Right ventricle myocardium inferior (tissue), 1 donor: ENCODE measurements at places on chromosomes 1 and 21. TPM values are rescaled to one million over a fixed set of nuclear protein-coding genes. Genes with fewer than 3 reads are reported as not detected.
A peak's percentile ranks its signal among the peaks of the same experiment; 100 is the strongest.

DNA sequence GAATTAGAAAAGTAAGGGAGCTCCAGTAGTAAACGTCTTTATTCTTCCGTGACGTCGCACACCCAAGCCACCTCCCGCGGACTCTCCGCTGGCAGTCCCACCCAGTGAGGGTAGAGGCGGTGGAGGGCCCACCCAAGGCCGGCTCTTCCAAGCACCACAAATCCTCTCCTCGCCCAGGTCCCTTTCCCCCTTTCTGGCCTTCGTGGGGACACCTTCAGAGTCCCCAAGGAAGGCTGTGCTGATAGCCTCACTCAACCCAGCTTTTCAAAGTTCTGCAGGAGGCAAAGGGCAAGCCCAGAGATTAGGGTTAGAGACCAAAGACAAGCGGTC lies 349 bp upstream of the GPN2 start:
- DNase-seq = no peak

DNA sequence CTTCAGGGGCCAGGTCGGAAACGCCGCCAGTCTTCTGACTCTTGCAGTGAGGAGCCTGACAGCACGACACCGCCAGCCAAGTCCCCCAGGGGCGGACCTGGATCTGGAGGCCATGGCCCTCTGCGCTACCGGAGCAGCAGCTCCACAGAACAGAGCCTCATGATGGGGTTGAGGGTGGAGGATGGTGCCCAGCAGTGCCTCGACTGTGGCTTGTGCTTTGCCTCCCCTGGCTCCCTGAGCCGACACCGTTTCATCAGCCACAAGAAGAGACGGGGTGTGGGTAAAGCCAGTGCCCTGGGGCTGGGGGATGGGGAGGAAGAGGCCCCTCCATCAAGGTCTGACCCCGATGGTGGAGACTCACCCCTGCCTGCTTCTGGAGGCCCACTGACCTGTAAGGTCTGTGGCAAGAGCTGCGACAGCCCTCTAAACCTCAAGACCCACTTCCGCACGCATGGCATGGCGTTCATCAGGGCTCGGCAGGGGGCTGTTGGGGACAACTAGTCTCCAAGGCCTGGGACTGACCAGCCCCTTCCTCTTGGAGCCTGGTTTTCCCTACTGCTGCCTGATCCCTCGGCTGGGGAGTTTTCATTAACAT lies 8.7 kb downstream of the ZNF687 start:
- DNase-seq = no peak

GRCh38 chr1:23578997-23579363 lies 19.7 kb upstream of the ID3 start:
- DNase-seq = no peak

GRCh38 chr1:24275104-24275410 lies 44.1 kb upstream of the GRHL3 start:
- no peak for DNase-seq

DNA sequence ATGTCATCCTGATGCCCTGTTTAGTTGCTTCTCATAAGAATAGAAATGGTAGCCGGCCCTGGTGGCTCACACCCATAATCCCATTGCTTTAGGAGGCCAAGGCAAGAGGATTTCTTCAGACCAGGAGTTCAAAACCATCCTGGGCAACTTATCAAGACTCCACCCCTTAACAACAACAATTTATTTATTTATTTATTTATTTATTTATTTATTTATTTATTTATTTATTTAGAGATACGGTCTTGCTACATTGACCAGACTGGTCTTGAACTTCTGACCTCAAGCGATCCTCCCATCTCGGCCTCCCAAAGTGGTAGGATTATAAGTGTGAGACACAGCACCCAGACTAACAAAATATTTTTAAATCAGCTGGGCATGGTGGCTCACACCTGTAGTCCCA lies 4.0 kb downstream of the MT1HL1 start:
- no peak for DNase-seq

DNA sequence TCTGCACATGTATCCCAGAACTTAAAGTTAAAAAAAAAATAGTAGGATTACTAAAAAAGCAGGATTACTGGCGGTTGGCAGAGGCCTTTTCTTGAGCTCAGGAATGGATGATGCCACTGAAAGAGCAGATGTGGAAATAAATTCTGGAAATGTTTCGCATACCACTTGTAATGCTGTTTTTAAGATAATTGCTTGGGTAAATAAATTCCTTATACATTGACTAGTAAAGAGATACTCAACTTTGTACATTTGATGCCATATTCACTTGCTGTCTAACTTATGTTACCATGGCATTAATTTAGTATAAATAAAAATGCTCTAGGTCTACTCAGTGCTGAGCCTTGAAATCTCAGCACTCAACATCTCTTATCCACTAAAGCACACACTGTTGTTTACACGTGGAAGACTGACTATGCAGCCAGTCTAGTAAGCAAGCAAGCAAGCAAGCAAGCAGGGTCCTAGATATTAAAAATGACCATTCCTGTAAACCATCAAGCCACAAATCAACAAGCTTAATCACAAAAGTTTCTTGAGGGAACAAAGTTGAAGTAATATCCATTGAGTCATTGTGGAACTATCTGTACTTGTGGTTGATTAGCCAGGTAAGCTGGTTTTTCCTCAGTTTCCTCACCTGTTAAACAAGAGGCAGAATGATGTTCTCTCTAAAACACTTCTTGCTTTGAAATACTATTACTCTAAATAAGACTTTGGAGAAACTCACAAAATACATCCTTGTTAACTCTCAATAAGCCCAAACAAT lies 1.7 kb upstream of the RASAL2 start:
- DNase-seq = no peak

DNA sequence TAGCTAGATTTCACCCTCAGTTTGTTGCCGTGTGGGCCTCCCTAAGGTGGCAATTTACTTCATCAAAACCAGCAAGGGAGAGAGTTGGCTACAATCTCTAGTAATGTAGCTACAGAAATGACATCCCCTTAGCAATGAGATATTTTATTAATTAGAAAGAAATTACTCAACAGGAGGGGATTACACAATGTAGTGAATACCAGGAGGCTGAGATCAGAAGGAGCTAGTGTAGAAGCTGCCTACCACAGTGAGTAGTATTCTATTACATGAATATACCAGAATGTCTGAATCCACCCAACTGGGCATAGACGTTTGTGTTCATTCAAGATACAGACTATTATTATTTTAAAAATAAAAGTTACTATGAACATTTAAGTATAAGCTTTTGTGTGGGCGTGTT lies 868.2 kb upstream of the CXADR start:
- no peak for DNase-seq

DNA sequence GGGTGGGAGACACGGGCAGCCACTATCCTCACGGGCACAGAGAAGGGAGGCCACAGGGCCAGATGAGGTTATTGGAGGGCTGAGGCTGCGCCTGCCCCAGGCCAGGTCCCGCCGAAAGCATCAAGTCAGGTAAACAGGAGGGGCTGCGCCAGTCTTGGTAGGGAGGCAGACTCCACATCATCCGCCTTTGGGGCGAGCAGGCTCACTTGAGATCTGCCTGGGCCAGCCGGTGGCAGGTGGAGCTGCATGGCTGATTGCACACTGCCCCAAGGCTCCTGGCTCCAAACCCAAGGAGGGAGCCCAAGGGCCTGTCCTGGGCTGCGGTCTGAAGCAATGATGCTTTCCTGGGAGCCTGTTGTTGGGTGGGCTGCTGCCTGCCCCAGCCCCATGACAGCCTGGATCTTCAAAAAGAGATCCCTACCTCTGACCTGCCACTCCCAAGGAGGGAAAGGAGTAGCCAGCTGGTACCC lies 4.6 kb downstream of the SMIM1 start:
- peak; percentile 37 for DNase-seq

DNA sequence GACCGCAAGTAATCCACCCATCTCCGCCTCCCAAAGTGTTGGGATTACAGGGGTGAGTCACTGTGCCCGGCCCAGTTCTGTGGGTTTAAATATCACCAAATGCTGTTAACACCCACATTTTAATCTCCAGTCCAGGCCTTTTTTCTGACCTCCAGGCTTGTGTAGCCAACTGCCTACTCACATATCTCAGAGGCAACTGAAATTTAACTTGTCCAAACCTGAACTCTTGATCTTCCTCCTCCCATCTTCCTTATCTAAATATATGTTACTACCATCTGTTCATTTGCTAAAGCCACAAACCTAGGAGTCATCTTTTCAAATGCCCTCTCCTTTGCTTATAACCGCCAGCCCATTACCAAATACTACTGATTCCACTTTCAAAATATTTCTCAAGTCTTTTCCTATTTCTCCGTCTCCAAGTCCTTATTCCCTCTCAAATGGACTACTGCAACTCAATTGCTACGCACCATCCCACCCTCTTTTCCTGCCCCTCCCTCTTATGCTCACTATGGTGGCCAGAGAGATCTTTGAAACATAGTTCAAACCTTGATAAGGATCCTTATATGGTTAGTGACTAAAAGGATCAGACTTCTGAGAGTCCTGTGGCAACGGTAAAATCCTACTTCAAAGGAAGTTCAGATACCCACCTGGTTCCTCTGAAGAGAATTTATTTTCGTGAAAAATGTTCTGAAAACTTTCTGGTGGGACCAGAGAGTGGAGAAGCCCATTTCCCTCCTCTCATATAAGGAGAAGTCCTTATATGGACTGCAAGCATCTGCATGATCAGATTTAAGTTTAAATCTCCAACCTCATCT lies 78.5 kb upstream of the CDC42BPA start:
- no peak for DNase-seq

DNA sequence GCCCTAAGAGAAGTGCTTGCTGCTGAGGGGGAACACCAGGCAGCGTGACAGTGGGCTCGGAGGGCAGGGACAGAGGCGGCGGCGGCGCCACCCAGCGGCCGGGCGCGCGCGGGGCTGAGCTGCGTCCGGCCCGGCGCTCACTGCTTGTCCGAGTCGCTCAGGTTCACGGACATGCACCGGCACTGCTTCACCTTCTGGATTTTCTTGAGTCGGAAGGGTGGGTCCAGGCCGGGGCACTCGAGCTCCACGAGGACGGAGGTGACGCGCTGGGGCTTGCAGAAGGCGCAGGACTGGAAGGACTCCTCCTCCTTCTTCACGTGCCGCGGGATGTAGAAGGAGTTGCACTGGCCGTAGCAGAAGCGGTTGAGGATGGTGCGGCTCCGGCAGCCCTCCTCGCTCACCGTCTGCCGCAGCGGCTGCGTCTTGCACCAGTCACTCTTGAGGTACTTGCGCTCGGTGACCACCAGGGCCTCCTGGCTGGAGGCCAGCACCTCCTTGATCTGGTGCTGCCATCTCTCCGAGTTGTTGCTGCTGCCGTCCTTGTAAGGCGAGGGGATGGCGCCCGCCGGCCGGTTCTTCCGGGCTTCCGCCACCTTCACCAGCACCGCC lies 119.0 kb downstream of the GREM2 start:
- DNase-seq = no peak

- DNase-seq = no peak
Measured at GRCh38 chr1:9849691-9850441, 26.1 kb upstream of the CLSTN1 start.

DNA sequence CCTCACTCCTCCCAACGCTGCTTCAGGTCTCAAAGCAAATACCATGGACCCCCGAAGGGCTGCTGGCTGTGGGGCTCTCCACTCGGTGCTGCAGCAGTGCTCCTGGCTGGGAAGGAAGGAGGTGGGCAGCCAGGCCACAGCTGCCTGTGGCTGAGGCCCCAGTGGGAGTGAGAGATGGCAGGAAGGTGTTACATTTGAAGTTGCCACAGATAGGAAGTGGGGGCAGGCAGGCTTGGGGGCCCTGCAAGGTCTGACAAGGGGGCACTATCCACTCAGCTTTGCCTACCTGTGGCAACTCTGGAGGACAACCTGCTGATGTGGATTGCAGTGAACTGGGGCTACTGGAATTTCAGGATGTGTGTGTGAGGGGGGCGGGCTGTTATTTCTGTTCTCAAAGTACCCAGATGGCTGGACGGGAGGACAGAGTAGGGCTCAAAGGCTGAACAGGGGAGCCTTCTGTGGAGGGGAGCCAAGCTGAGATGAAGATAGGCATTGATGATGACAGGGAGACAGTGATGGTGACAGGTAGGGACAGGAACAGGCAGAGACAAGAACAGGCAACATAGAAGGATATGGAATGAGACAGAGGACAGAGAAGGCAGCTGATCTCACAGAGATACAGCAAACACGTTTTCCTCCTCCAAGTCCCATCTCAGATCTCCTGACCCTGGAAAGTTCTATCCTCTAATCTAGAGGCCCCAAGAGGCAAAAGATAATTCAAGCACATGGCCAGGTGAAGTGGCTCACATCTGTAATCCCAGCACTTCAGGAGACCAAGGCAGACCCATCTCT lies 1.8 kb downstream of the ZNF683 start:
- no peak for DNase-seq

DNA sequence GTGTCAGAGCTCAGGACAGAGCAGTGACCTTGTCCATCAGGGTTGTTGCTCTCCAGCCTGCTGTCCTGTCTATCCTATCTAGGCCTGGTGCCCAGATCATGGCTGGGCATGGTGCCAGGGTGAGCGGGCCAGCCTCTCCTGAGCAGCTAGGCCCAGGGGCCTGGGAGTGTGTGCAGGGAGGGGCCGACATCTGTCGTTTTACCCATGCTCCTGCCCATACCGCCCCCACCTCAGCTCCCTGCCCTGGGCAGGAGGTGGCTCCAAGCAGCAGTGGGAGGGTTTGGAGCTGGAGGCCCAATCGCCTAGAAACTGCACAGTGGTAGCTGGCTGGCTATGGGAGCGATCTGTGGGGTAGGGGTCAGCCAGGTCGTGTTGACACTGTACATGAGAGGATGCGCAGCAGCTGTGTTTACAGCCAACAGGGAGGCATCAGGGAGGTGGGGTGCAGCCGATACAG lies 6.5 kb downstream of the INSRR start:
- DNase-seq = peak; percentile 87

DNA sequence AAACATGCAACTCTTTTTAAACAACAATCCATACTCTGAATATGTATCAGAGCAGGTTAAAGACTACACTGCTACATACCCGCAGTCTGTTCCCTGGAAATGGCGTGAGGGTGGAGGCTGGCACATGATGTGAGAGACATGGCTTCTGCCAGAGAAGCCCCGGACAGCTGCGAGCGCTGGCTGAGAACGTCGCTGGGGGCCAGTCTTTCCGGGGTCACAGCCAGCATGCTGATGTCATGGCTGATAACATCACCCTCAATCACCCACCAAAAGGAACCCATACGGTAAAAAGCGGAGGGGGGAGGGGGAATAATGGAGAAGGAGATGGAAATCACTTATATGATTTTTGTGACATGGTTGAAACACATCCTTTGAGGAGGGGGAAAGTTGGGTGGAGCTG lies 29.1 kb downstream of the C1orf198 start:
- no peak for DNase-seq

GRCh38 chr1:223748405-223748772 lies 36.0 kb downstream of the CAPN2 start:
- no peak for DNase-seq

TPTE gene
- total RNA-seq = not detected

G0S2 gene
- 460 TPM for total RNA-seq

TBCE gene
- total RNA-seq = 22.8 TPM

GSTM5 gene
- total RNA-seq = 2.8 TPM

CFAP141 gene
- total RNA-seq = not detected

PRRX1 gene
- total RNA-seq = 46.3 TPM

ZNF669 gene
- 3.7 TPM for total RNA-seq
